ENCODE measurements at places on chromosomes 12 and 14. TPM values are rescaled to one million over a fixed set of nuclear protein-coding genes. Genes with fewer than 3 reads are reported as not detected.

DNA sequence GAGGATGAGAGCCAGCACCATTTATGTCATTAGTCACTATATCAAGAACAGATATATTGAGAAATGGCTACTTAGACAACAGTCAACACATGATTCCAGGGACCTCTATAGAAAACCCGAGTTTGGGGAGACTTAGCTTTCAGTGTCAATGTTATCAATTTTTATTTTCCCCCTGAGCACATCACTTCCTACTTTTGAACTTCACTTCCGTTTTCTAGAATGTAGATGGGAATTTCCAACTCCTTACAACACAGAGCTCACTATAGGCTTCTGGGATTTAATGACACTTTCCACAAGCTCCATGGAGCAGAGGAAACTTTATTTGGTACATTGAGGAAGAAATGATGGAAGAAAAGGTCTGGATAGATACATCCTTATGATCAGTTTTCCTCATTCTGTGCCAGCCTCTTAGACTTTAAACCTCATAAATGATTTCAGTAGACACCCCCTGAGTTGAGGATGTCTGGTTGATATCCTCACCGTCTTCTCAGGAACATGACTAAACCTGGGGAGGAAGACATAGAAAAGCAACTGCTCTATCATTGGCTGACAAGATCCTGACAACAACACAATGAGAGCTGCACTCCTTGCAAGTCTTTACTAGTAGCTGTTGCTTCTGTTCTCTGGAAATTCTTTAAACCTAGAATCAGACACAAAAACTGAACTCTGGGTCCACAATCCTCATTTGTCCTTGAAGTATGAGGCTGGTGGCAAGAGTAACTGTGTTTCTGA lies 449.4 kb upstream of the OR4E1 start:
- no peak for DNase-seq

- no peak for DNase-seq
Observed at GRCh38 chr12:130728158-130729058, 12.3 kb upstream of the RIMBP2 start.

GRCh38 chr12:121812320-121812871 lies 8.6 kb downstream of the SETD1B start:
- DNase-seq: no peak

DNA sequence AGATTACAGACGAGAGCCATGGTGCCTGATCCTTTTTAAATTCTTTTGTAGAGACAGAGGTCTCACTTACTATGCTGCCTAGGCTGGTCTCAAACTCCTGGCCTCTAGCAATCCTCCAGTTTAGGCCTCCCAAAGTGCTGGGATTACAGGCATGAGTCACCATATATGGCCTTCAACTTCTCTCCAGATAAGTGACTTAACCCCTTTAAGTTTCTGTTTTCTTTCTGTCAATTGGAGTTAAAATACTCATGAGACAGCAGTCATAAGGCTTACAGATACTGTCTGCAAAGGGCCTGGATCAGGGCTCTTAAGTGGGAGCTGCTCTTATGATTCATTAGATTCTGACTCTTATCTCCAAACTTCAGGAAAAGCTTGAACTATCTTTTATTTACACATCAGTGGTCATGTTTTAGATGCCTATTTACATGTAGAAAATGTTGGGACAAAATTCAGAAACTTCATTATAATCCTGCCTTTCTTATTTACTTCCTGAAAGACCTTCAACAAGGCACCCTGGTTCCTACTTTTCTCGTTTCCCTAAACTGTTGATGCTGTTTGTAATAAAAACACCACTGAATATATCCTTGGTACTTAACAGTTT lies 271.5 kb upstream of the TBX3 start:
- DNase-seq: no peak

- no peak for DNase-seq
Observed at GRCh38 chr14:100330388-100330931, 7.3 kb downstream of the SLC25A47 start.

- no peak for DNase-seq
Observed at GRCh38 chr12:103198499-103198898, 241.0 kb downstream of the ASCL1 start.

The P2RX2 gene
- 1.7 TPM for polyA plus RNA-seq

- no peak for DNase-seq
Observed at GRCh38 chr14:105212541-105213300, 31.6 kb upstream of the NUDT14 start.

- no peak for DNase-seq
Observed at GRCh38 chr12:102503831-102504230, 23.5 kb upstream of the IGF1 start.

DNA sequence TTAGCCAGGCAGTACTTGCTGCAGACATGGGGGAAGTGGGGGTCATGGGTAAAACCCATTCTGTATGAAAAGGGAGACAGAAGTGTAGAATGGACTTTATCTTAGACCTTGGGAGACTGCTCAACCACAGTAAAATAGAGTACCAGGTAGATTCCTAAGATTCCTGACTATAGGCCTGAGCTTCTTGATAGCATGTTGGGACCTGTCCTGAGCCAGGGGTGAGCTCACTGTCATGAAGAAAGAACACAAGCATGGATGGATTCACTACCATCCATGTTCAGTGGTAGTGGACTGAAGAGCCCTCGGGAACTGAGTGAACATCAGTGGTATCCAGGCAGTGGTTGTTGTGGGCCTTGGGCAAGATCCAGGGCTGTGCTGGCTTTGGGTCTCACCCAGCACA lies 1003.8 kb downstream of the TMTC2 start:
- DNase-seq: no peak

The NEUROD4 gene
- polyA plus RNA-seq: not detected

- no peak for DNase-seq
Observed at GRCh38 chr12:16586350-16587109, 19.4 kb downstream of the LMO3 start.

DNA sequence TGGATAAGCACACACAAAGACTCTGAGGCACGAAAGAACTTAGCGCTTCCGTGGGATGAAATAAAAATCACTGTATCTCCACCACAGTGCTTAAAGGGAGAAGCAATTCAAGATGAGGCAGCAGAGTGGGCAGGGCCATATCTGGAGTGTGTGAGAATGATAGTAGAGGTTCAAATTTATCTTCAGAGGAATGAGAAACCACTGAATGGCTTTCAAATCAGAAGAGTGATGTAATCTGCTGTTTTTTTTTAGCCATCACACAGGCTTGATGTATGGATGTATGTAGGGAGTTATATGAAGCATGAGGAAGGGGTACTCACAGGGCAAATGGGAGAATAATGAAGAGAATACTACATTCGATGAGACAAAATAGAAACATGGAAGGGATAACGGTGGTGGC lies 24.1 kb downstream of the MDGA2 start:
- no peak for DNase-seq

The OLR1 gene
- 1.3 TPM for polyA plus RNA-seq

The ADAMTS20 gene
- polyA plus RNA-seq: 1.2 TPM

- DNase-seq: no peak
Observed at GRCh38 chr12:114406984-114407841, 1.3 kb upstream of the TBX5 start.

- no peak for DNase-seq
Observed at GRCh38 chr12:7501031-7501588, 2.5 kb downstream of the CD163 start.

GRCh38 chr12:66679461-66680084 lies 697 bp upstream of the GRIP1 start:
- no peak for DNase-seq

- DNase-seq: no peak
Observed at GRCh38 chr12:112361271-112361670, 21.0 kb downstream of the HECTD4 start.

DNA sequence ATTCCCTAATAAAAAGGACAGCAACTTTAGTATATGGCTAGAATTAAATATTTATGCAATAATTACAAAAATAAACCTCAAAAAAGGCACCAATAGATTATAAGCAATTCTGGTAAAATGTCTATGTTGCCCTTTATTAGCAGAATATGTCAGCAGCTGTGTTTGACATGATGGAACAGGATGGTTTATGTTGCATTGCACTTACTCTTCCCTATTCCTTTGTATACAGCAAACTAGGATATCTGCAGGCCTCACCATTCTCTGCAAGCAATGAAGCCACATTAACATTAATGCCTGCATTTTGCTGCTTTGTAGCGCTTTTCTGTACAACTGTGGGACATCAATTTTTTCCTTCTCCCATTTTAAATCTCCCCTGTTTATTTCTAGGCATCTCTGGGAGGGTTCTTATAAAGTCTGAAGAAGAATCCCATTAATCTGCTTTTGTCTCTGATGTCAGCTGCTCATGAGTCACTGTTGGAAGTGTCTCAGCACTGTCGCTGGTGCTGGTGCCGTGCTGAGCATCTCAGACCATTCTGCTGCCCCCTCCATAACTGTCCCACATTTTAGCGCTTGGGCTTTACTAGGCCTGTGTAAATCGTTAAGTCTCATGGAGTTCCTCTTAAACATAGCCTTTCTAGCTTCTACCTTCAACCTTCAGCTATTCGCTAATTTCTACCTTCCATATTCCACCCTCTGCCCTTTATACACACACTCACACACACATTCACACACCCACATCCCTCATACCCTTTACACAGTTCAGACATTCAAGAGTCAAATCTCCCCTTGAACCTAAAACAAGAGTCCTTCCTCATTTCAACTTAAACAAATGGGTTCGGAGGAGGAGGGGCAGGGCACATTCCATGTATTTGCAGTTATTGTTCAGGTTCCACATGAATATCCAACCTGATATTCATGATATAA lies 64.4 kb upstream of the TRHDE start:
- DNase-seq: no peak

DNA sequence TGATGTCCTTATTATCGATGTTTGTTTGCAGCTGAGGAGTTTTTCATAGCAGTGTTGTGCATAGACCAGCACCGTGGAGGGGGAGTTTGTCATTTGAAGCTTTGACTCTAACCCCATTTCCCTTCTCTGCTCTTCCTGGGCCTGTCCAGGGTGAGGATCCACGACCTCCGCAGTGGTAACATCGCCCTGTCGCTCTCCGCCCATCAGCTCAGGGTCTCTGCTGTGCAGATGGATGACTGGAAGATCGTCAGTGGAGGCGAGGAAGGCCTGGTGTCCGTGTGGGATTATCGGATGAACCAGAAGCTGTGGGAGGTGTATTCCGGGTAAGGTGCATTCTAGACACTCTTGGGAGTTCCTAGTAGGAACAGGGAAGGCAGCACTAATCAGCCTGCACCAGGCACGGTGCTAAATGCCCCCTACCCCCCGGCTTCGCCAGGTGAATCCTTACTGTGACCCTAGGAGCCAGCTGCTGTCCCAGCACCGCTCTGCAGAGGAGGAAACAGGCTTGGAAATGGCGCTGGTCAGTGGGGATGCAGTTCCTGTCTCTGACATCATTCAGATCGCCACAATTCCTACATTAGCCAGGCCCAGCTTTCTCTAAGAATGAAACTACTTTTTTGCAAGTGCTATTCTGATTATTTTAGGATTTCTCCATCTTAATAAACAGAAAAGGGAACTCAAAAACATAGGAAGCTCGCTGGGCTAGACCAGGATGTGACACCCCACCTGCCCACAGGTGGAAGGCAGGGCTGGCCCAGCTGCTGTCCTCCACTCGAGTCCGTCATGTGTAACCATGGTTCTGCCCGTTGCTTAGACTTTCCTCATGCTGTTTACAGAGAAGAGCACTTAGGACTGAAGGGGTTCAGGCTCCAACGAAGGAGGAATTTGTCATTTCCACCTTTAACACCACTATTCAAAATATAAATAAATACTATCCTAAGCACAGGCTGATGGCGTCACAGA lies 74.9 kb downstream of the TESC start:
- no peak for DNase-seq

DNA sequence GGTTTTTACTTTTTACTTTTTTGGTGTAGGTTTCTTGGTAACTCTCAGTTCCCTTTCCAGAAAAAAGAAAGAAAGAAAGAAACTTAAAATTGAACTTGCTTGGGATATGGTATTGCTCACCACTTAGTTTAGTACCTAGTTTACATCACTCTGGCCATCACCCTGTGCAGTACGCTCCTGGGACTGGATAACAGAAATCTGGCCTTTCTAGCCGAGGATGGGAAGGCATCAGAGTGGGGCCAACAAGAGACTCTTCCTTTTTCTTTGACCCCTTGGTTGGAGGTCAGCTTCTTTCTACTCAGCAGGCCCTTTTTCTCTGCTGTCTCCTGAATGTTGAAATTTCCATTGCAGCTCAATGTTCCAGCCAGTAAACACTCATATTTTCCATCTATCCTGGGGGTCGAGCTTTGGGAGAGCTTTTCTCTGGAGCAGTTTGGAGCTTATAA lies 156.6 kb downstream of the TGFB3 start:
- DNase-seq: no peak

DNA sequence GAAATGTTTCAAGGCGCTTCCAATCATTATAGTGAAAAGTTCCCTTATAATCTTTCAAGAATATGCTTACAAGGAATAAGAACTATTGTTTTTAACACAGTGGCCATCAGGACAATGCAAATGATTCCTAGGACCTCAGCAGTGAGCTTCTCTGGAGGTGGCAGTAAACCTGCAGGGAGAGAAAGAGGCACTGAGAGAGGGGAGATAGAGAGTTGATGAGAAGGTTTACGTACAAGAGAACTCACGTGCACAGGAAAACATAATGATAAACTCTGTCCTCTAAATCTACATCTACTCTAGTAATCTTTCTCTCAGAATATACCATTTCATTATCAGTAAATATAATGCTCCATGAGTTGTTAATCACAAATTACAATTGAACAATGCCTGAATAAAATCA lies 715 bp downstream of the KLRC4 start:
- DNase-seq: no peak

- no peak for DNase-seq
Observed at GRCh38 chr14:28142400-28143015, 624.1 kb upstream of the FOXG1 start.

- DNase-seq: no peak
Observed at GRCh38 chr12:50050410-50051098, 6.8 kb upstream of the ASIC1 start.

GRCh38 chr12:1680804-1681492 lies 9.9 kb upstream of the ADIPOR2 start:
- no peak for DNase-seq

GRCh38 chr12:6526201-6526600 lies 8.1 kb upstream of the GAPDH start:
- DNase-seq: no peak

GRCh38 chr14:105335735-105336476 lies 21.4 kb downstream of the PACS2 start:
- DNase-seq: no peak

The SLC39A5 gene
- 51.0 TPM for polyA plus RNA-seq

DNA sequence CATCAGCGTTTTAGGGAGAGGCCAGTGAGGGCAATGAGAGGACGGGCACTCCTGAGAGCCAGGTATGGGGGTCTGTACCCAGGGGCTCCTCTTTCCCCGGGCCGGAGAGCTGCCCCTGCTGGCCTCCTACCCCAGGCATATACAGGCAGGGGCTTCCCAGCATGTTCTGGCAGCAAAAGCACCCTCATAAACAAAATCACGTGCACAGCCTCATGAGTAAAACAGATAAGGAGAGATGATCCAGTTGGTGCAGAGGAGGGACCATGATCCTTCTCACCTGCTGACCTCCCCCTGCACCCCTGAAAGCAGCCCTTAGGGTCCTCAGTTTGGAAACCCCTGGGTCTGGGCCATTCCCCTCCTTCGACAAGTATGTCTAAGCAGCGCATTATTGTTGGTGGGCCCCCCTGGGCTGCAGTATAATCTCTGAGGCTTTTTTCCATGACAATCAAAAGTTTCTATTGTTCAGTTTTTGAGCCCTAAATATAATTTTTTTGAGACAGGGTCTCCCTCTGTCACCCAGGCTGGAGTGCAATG lies 5.0 kb upstream of the KRT4 start:
- no peak for DNase-seq

- DNase-seq: no peak
Observed at GRCh38 chr12:29547864-29548263, 50.4 kb upstream of the OVCH1 start.

GRCh38 chr12:97177481-97177880 lies 270.4 kb downstream of the NEDD1 start:
- DNase-seq: no peak
